Activated naive CD4-positive, alpha-beta T cell treated with anti-CD3 and anti-CD28 coated beads, Interleukin-2, amount 50 U/mL, for 72 hours (primary cell): ENCODE measurements at places on chromosomes 2 and 18. TPM values are rescaled to one million over a fixed set of nuclear protein-coding genes. Genes with fewer than 3 reads are reported as not detected.

Gene IL36A
- total RNA-seq: not detected

Gene STAT4
- 56.5 TPM for total RNA-seq

Gene POTEI
- not detected for total RNA-seq

Gene LRATD1
- total RNA-seq: not detected

Gene TMEM163
- not detected for total RNA-seq

Gene LCT
- 0.11 TPM for total RNA-seq

Gene DYSF
- 0.30 TPM for total RNA-seq

Gene ASPRV1
- 1.5 TPM for total RNA-seq
